ENCODE measurements at places on chromosomes 16 and 17.

GRCh38 chr17:69090365-69090764 lies 29.6 kb upstream of the ABCA9 start:
- H3K27ac ChIP-seq, result no peak overlapping the region
- peak; percentile 47 for DNase-seq
- no peaks in the 10 kb centered on the region for H3K36me3 ChIP-seq
- H3K27me3 ChIP-seq, result no peaks in the 10 kb centered on the region
- no peak overlapping the region for H3K4me3 ChIP-seq
- H3K4me1 ChIP-seq, result no peaks in the 10 kb centered on the region

DNA sequence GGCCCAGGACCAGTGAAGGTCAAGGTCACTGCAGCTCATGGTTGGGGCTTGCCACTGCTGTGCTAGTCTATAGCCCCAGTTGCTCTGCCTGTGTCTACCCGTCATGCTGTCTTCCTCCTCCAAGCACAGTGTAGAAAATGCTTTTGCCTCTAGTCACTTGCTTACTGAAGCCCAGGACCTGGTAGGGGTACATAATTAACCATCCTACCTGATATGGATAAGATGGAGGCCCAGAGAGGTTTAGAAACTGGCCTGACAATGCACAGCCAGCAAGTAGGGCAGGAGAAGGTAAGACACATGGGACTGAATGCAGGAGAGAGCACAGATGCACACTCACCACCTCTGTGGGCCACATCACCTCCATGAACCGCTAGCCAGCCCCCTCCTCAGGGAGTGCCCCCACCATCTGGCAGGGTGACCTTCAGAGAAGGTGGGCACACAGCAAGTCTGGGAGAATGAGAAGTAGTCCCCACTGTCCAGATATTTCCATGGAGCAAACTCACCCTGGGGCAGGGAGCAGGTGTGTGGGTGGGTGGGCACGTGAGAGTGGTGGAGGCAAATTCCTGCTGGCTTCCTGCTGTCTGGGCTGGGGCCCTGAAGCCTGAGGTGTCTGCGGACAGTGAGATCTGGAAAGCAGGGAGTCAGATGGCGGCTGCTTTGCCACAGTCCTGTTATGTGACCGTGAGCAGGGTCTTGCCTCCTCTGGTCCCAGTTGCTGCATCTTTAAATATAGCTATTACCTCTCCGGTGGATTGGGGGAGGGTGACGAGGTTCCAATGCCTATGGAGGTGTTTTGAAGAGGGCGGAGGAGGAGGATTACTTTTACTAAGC lies 1.0 kb downstream of the CX3CL1 start:
- H3K36me3 ChIP-seq, result no peaks in the 10 kb centered on the region
- peak overlapping the region; percentile 45 for H3K4me3 ChIP-seq
- H3K4me1 ChIP-seq, result peaks cover 19% of the 10 kb centered on the region
- H3K27ac ChIP-seq, result no peak overlapping the region

- H3K27ac ChIP-seq, result no peak overlapping the region
- H3K4me1 ChIP-seq, result no peaks in the 10 kb centered on the region
- H3K4me3 ChIP-seq, result no peak overlapping the region
- DNase-seq, result no peak
- no peaks in the 10 kb centered on the region for H3K36me3 ChIP-seq
Measured at GRCh38 chr16:760065-760464, 469 bp upstream of the MSLN start.

DNA sequence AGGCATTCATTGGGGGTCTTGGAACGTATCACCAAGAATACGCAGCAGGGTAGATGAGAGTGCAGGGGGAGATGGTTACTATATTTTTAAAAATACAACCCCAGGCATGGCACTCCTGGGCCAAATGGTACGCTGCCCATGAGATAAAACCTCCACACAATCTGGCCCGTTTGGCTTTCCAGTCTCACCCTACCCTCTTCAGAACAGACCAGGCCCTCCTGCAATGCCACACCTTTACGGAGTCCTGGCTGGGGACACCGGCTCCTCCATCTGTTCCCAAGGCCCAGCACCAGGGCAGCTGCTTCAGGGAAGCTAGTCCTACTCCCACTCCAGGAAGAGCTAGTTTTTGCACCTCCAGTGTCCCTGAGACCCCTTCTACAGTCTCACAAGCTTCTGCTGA lies 24.4 kb downstream of the SNN start:
- H3K36me3 ChIP-seq, result peaks cover 50% of the 10 kb centered on the region
- DNase-seq, result no peak
- H3K27ac ChIP-seq, result no peak overlapping the region

GRCh38 chr16:71722801-71723536 lies 1.5 kb downstream of the PHLPP2 start:
- no peaks in the 10 kb centered on the region for H3K36me3 ChIP-seq
- H3K27ac ChIP-seq, result peak overlapping the region; percentile 72
- H3K4me1 ChIP-seq, result peaks cover 4% of the 10 kb centered on the region
- H3K4me3 ChIP-seq, result peak overlapping the region; percentile 75

- no peak overlapping the region for H3K27ac ChIP-seq
- H3K4me3 ChIP-seq, result no peak overlapping the region
- no peak for DNase-seq
Measured at GRCh38 chr17:51238255-51238887, 21.5 kb downstream of the MBTD1 start.

DNA sequence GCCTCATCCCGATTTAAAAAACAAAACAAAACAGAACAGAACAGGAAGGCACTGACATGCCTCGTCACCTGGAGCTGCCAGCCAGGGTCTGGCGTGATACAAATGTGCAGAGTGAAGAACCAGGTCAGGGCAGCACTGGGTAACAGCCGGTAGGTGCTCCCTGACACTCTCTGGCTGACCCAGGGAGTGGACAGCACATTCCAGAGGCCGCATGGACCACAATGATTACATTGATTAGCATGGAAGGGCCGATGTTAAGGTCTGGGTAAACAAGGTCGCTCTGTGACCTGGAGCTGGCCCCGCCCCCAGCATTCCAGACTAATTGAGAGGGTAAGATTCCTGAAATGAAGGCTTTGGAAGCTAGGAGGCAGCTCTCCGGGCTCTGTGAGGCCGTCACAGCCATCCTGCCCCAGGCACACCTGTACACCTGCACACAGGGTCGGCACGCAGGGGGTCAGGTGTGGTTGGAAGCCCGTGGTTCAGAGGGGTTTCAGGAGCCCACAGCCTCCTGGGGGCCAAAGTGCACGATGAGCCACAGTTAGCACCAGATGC lies 21.4 kb downstream of the PIEZO1 start:
- H3K27me3 ChIP-seq, result peaks cover 13% of the 10 kb centered on the region
- no peak overlapping the region for H3K4me3 ChIP-seq
- peaks cover 35% of the 10 kb centered on the region for H3K4me1 ChIP-seq
- H3K27ac ChIP-seq, result no peak overlapping the region
- DNase-seq, result no peak

DNA sequence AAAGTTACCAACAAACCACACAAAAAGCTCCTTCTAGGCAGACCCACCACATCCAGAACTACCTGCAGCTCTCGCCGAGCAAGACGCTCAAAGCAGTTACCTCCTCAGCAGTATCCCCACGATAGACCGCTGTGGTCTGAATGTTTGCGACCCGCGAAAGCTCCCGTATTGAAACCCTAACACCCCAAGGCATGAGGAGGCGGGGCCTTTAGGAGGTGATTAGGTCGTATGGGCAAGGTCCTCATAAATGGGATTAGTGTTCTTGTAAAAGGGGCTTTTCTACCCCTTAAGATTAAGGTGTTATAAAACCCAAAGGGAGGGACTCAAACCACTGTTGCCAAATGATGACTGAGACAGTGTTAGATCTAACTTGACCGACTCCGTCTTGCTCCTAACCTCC lies 19.0 kb upstream of the RPH3AL start:
- no peak overlapping the region for H3K27ac ChIP-seq
- H3K36me3 ChIP-seq, result no peaks in the 10 kb centered on the region

- H3K27ac ChIP-seq, result no peak overlapping the region
- peak; percentile 63 for DNase-seq
- H3K4me3 ChIP-seq, result no peak overlapping the region
- H3K36me3 ChIP-seq, result no peaks in the 10 kb centered on the region
- peaks cover 30% of the 10 kb centered on the region for H3K4me1 ChIP-seq
Measured at GRCh38 chr17:42179911-42180410, 981 bp downstream of the KCNH4 start.

- no peak for DNase-seq
- no peak overlapping the region for H3K4me3 ChIP-seq
- H3K27me3 ChIP-seq, result peaks cover 6% of the 10 kb centered on the region
Measured at GRCh38 chr16:85018529-85019236, 7.3 kb upstream of the ZDHHC7 start.

DNA sequence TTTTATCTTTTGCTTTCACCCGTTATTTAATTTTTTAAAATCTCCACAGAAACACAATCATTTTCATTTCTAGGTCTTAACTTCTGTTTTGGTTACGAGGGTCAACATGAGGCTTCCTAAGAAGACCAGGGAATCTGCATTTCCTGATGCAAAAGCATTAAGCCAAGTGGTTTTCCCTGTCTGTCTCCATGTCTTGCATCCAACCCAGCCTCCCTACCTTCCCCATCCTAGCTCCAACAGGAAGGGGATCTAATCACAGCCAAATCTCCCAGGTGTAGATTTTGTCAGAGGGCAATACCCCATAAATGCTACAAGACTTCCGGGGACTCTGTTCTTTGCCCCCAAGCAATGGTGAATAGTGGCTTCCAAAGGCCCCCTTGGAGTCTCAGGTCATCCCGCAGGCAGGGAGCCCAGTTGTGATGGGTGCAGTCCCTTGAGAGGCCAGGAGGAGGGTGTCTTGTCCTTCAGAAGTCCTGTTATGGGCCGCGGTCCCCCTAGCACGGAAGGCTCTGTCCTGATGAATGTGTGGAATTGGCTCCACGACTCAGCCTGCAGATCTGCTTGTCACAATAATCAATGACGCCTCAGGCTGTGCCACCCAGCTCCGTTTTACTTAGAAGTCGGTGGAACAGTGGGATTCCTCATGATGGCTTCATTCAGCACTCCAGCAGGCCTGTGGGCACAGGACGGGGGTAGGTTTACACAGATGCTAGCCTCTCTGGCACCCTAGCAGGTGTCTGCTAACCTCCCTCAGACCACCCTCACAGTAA lies 141.1 kb downstream of the RGS9 start:
- no peak overlapping the region for H3K27ac ChIP-seq
- H3K4me1 ChIP-seq, result peaks cover 4% of the 10 kb centered on the region
- H3K4me3 ChIP-seq, result no peak overlapping the region
- H3K36me3 ChIP-seq, result no peaks in the 10 kb centered on the region
- H3K27me3 ChIP-seq, result peaks cover 4% of the 10 kb centered on the region

DNA sequence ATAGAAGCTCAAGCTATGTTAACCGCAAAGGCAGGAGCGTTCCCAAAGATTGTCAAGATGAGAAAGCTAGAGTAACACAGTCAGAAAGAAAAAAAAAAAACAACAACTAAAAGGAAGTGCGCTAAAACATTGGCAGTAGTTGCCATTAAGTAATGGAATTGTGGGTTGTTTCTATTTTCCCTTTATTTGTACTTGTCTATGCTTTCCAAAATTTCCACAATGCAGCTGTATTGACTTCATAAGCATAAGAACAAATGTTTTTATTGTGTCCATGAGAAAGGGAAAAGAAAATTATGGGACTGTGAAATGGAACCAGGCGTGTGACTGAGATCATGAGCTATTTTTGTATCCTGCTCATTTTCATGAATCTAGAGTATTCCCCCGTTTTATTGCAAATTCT lies 153.4 kb downstream of the TMEM114 start:
- H3K36me3 ChIP-seq, result no peaks in the 10 kb centered on the region
- H3K27me3 ChIP-seq, result no peaks in the 10 kb centered on the region
- no peaks in the 10 kb centered on the region for H3K4me1 ChIP-seq
- peak; percentile 95 for DNase-seq

- peaks cover 45% of the 10 kb centered on the region for H3K27me3 ChIP-seq
- no peak overlapping the region for H3K4me3 ChIP-seq
- no peaks in the 10 kb centered on the region for H3K4me1 ChIP-seq
- DNase-seq, result no peak
- no peak overlapping the region for H3K27ac ChIP-seq
Measured at GRCh38 chr16:86240716-86241363, 269.5 kb upstream of the FOXF1 start.

GRCh38 chr16:87966685-87967185 lies 15.5 kb downstream of the BANP start:
- no peak overlapping the region for H3K4me3 ChIP-seq
- H3K36me3 ChIP-seq, result no peaks in the 10 kb centered on the region
- peak overlapping the region; percentile 95 for H3K27ac ChIP-seq

- DNase-seq, result no peak
- H3K4me3 ChIP-seq, result no peak overlapping the region
- H3K27me3 ChIP-seq, result peaks cover 8% of the 10 kb centered on the region
- H3K36me3 ChIP-seq, result no peaks in the 10 kb centered on the region
- no peaks in the 10 kb centered on the region for H3K4me1 ChIP-seq
- no peak overlapping the region for H3K27ac ChIP-seq
Measured at GRCh38 chr17:7107012-7107754, 7.4 kb downstream of the ASGR2 start.

DNA sequence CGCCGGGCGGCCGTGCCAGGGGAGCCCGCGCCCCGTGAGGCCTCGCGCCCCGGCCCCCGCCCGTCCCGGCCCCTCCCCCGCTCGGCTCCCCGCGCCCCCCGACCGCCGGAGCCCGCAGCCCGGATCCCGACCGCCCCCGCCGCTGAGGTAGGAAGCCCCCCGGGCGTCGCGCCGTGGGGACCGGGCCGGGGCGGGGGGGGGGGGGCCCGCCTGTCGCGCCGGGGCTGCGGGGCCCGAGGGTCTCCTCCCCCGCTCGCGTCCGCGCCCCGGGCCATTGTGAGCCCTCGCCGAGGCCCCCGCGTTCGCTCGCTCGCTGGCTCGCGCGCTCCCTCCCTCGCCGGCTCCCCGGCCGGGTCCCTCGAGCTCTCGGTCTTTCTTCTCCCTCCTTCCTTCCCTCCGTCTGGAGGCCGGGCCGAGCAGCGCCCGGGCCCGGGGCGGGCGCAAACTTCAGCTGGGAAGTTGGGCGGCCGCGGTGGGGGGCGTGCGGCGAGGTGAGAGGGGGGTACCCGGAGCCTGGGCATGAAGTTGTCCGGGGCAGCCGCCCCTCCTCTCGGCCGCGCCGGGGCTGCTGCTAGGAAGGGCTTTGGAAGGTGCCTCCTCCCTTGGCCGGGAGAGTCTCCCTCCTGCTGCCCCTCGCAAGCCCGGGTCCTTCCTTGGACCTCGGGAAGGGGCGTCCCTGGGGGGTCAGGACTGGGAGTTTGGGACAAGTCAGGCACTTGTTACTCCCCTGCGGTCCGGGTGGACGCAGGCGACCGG lies 419 bp downstream of the GLIS2 start:
- peaks cover 18% of the 10 kb centered on the region for H3K27me3 ChIP-seq
- H3K4me3 ChIP-seq, result peak overlapping the region; percentile 79
- H3K27ac ChIP-seq, result peak overlapping the region; percentile 74
- no peaks in the 10 kb centered on the region for H3K36me3 ChIP-seq

DNA sequence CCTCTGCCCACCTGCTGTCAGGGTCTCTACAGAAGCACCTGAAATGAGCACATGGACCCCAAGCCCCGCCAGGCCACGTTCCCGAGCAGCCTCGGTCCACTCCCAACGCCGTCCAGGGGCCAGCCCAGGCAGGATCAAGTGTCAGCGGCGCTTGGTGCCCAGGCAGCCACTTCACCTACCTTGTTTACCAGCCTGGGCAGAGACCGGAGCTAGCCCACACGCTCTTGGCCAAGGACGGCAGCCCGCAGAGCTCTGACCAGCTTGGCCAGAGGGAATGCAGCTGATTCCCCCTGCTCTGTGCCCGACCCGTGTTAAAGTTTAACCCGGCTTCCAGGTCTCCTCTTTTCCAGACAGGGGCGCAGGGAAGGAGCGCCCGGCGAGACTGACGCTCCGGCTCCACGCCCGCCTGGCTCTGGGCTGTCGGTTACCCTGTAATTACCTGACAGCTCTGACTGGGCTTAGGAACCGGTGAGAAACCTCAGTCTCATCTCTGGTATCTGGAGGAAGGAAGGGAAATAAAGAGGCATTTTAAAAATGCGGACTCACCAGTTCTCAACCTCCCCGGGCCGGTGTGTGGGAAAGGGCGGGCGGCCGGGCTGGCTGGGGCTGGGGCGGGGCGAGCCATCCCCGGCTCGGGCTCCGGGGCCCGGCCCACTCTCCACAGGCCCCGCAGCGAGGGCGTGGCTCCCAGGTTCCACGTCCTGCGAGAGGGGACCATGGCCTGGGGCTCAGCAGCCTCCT lies 4.6 kb downstream of the KIFC3 start:
- DNase-seq, result no peak
- peaks cover 54% of the 10 kb centered on the region for H3K4me1 ChIP-seq
- H3K36me3 ChIP-seq, result peaks cover 8% of the 10 kb centered on the region
- peaks cover 2% of the 10 kb centered on the region for H3K27me3 ChIP-seq

All from muscle of leg (tissue), 16 donors.